ENCODE measurements at places on chromosomes 2 and 18.

GRCh38 chr2:567865-568638 is 109.2 kb downstream of the TMEM18 start:
- no peak for DNase-seq

GRCh38 chr18:11258039-11258610 is 108.8 kb upstream of the PIEZO2 start:
- DNase-seq = no peak

- peak; percentile 86 for DNase-seq
Measured at GRCh38 chr2:141728886-141729285, 401.9 kb downstream of the LRP1B start.

GRCh38 chr2:190599546-190600220 is 49.2 kb upstream of the NAB1 start:
- DNase-seq = no peak

DNA sequence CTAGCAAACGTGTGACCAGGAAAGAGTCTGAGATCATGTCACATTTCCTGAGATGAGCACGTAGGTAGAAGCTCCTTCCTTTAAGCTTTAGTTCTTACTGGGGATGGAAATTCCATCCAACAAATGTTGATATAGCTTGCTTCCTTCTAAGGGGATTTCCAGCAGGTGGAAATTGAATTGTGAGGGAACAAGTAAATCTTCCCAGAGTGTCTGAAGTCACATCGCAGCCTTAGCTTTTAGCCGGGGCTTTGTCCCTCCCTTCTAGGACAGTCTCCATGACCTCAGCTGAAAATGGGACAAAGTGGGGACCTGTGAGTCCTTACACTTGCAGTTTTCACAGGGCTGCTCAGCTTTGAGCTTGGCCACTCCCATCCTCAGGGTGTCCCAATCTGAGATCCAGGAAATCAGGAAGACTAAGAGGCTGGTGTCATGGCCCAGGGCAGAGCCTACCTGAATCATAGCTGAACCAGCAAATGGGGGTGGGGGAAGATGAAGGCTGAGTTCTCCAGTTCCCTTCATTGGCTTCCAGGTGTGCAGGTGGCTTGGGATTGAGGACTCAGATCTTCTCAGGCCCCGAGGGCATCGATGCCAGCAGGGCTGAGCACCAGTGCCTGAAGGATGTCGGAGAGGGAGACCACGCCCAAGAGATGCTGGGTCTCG is 8.3 kb downstream of the PRKAG3 start:
- no peak for DNase-seq

- no peak for DNase-seq
Measured at GRCh38 chr2:113213061-113213930, 39.5 kb downstream of the PSD4 start.

DNA sequence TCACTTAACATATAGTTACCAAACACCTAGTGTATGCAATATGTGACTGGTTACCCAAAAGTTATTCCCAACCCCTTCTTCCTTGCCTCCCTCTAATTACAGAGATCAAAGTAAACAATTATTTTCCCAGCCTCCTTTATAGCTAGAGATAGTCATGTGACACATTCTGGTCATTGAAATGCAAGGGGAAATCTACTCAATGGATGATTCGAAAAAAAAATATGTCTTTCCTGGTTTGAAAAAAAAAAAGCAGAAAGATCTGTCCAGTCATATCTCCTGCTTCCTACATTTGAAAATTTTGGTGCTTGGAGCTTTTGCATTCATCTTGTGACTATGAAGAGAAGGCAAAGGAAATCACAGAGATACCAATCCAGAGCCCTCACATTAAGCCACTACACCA is 27.6 kb upstream of the UGP2 start:
- no peak for DNase-seq

DNA sequence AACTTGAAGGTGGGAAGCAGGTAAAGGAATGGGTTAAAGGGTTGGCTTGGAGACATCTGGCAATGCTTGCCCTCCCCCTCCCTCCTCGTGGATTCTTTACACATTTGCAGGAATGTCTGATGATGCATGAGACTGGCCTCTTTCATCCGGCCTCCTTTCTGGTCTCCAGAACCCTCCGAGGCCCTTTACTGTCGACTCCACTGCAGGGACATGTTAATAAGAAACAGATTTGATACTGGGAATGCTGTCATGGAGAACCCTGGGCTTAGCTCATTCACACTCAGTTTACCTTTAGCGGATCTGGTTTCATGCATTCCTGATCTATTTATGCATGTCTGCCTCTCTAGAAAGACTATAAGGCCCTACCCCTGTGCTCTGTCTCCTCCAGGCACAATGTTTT is 238.7 kb downstream of the TGIF1 start:
- no peak for DNase-seq

DNA sequence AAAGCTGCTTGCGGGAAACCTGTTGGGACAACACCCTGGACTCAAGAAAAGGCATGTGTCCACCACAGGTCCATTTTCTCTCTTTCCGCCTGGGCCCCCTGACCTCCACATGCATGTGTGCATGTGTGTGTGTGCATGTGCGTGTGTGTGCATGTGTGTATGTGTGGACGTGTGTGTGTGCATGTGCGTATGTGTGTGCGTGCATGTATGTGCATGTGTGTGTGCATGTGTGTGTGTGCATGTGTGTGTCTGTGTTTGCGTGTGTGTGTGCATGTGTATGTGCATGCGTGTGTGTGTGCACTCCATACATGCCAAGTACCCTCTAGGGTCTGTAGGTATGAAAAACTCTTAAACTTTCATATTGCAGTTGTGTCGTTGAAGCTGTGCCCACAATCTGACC is 16.3 kb downstream of the CAPN14 start:
- no peak for DNase-seq

DNA sequence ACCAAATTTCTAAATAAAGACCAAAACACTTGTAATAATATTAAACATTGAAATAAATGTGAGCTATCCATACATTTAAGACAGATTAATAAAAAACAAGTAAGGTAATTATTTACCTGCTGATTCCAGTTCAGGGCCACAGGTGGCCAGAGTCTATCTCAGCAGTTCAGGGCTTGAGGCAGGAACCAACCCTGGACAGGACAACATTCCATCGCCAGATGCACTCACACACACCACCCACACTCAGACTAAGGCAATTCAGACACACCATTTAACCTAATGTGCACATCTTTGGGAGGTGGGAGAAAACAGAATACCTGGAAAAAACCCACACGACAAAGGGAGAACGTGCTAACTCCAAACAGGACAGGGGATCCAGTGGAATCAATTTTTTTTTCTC is 14.1 kb upstream of the WDSUB1 start:
- no peak for DNase-seq

- no peak for DNase-seq
Measured at GRCh38 chr2:210888035-210888434, 331.6 kb downstream of the CPS1 start.

GRCh38 chr2:64015898-64016297 is 3.3 kb downstream of the VPS54 start:
- DNase-seq = no peak

GRCh38 chr18:42620657-42621056 is 494.8 kb downstream of the RIT2 start:
- DNase-seq = no peak

DNA sequence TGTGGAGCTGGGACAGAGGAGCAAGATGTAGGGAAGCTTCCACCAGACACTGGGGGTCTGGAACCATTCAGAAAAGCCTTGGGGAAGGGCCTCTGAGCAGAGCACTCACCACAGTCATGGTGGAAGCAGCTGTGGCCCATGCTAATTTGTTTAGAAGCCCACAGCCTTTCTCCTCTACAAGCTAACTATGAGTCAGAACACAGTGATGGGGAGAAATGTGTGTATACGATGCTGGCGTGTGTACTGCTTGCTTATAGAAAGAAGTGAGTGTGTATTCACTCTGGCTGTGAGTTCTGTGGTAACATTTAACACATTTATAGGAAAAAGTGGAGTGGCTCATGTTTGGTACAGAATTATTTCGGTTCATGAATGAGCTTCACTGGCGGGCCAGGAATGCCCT is 157.0 kb upstream of the ACAA2 start:
- no peak for DNase-seq

- DNase-seq = no peak
Measured at GRCh38 chr2:76679025-76679396, 843.2 kb downstream of the LRRTM4 start.

GRCh38 chr2:228627510-228627909 is 446.0 kb upstream of the SPHKAP start:
- DNase-seq = no peak

GRCh38 chr2:164542581-164543021 is 78.7 kb downstream of the GRB14 start:
- DNase-seq = no peak

DNA sequence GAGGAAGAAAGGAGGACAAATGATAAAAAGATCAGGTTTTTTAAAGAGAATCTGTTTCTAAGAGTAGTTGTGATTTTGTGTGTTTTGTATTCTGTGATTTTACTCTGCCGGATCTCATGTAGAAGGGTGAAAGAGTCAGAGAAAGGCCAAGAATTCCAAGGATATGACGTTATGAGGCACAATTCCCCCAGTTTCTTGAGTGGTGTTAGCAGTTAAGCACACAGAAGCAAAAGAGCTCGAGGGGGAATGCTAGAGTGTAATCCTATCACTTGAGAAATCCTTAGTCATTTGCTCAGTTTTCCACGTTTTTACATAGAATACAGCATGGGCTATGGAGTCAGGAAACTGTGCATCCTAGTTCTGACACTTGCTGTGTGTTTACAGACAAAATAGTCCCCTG is 34.8 kb downstream of the METTL4 start:
- DNase-seq = no peak

GRCh38 chr2:22375096-22375495 is 1009.9 kb upstream of the KLHL29 start:
- no peak for DNase-seq

- DNase-seq = no peak
Measured at GRCh38 chr2:128421861-128422311, 103.2 kb upstream of the HS6ST1 start.

- no peak for DNase-seq
Measured at GRCh38 chr18:65768120-65768778, 17.4 kb downstream of the CDH7 start.

DNA sequence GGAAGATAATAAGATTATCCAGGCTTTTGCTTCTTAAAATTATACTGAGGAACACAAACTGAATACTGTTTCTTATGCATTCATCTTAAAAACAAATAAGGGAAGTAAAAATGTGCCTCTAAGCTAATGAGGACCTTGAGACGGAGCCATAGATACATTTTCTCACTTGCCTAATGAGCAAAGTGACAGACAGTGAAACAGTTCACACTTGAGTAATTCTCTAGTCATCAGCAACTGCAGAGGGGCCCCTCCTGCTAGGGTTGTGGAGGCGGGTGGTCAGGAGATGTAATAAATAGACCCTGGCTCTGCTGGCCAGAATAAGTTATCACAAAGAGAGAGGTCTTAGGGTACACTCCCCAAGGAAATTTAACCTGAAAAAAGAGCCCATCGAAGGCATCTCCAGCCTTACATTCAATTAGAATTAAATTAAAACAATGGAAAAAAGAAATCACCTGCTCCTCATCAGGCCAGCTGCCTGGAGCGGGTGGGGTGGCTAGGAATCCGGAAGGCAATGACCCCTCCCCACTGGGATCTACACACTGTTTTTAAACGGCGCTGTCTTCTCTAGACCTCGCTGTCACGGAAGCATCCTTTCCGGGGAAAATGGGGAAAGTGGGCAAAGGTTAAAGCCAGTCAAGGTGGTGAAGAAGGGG is 32.6 kb upstream of the INSIG2 start:
- DNase-seq = no peak

- no peak for DNase-seq
Measured at GRCh38 chr2:146874260-146874658, 970.6 kb upstream of the ACVR2A start.

GRCh38 chr2:109370399-109371035 is 241.5 kb downstream of the SH3RF3 start:
- no peak for DNase-seq

- DNase-seq = peak; percentile 30
Measured at GRCh38 chr2:219309278-219309677, at the start of gene PTPRN. TSS of gene PTPRN (minus strand) at chr2:219309401. CDS start at chr2:219309332, 69 bp downstream.

DNA sequence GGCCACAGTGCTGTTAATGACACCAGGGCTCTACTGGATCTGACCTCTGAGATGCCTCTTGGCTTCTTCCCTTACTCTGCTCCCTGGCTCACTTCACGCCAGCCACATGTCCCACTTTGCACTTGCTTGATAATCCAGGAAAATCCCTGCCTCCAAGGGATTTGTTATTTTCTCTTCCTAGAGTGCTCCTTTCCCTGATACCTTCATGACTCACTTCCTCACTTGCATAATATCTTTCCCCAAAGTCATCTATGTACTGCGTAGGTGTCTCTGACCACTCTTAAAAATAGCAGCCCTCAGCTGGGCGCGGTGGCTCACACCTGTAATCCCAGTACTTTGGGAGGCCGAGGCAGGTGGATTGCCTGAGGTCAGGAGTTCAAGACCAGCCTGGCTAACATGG is 572.3 kb downstream of the PLCL1 start:
- DNase-seq = no peak

GRCh38 chr2:187544371-187545080 is 9.7 kb downstream of the TFPI start:
- DNase-seq = no peak

- no peak for DNase-seq
Measured at GRCh38 chr2:127143841-127144782, 37.2 kb upstream of the BIN1 start.

GRCh38 chr2:241358470-241358869 is 2.4 kb downstream of the FARP2 start:
- no peak for DNase-seq

GRCh38 chr2:229160180-229160579 is 110.9 kb downstream of the PID1 start:
- DNase-seq = no peak

DNA sequence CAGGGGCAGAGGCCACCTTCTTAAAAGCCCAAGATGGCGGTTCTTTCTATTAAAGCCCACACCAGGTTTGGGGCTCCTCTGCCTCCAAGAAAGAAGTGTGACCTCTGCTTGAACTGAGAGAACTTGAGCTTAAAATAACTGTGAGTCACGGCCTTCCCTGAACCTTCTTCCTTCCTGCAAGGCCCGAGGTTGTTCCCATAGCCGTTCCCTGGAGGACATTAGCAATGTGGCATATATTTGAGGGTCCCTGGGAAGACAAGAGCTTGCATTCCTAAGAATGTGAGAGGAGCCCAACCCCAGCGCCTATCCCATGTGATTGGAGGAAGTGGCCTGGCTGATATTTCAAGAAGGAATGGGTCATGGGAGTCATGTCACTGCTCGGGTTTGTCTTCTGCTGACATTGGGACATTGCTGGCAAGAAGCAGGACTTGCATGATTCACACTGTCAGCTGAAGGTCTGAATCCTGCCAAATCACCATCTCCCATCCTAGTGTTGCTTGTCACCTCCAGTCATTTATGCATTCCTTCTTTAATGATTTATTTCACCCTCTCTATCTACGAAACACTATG is 168.1 kb downstream of the TRIB2 start:
- DNase-seq = no peak

Measured in NCI-H524 treated with DMSO at 0.1 percent for 48 hours (cell line).